ENCODE measurements at places on chromosomes 16 and 17.

- DNase-seq, result no peak
Observed at GRCh38 chr16:28309811-28310311, 17.5 kb downstream of the SBK1 start.

GRCh38 chr17:82304826-82305726 is 12.3 kb downstream of the CD7 start:
- DNase-seq, result no peak

DNA sequence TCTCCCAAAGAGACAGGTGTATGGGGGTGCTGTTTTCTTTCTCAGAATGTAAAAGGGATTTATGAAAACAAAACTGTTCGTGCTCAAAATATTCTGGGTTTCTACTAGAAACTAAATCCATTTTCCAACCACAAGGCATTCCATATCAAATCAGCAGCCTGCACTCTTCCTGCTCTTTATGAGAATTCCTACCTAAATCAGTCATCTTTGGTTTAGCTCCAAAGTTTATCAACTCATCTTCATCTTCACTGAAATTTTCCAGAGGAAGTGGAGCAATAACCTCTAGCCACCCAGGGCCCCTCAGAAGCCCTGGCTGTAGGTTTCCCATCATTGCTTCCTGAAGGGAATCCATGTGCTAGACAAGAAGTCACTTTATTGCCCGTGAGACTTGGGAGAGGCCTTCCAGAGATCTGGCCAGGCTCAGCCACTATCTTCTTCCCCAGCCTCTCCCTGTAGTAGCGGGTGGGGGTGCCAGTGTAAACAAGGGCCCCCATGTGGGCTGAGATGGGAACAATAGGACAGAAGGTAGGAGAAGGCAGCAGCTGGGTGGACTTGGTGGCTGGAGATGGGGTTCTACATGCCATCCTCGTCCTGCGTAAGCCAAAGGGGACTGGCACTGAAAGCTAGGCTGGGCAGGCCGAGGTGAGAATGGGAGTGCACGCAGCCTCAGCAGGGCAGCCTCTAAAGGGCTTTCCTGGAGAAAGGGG is 22.0 kb upstream of the ALDH3A1 start:
- no peak for DNase-seq

DNA sequence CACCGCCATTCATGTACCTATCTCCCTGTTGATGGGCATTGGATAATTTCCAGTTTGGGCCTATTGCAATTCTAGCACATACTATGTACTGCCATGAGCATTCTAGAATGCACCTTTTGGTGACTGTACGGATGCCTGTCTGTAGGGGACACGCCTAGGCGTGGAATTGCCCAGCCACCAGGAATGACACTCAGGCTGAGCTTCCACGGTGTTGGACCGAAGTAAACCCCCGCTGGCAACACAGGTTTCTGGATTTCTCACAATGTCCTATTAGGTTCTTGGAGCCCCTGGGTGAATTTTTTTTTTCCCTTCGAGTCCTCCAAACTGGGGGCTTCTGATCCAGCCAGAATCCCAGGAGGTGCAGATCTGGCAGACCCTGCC is 146.6 kb downstream of the IRF8 start:
- DNase-seq, result no peak

- DNase-seq, result no peak
Observed at GRCh38 chr17:78179372-78179771, 7.5 kb downstream of the TK1 start.

GRCh38 chr17:681738-682529 is 32.7 kb downstream of the VPS53 start:
- DNase-seq, result no peak

DNA sequence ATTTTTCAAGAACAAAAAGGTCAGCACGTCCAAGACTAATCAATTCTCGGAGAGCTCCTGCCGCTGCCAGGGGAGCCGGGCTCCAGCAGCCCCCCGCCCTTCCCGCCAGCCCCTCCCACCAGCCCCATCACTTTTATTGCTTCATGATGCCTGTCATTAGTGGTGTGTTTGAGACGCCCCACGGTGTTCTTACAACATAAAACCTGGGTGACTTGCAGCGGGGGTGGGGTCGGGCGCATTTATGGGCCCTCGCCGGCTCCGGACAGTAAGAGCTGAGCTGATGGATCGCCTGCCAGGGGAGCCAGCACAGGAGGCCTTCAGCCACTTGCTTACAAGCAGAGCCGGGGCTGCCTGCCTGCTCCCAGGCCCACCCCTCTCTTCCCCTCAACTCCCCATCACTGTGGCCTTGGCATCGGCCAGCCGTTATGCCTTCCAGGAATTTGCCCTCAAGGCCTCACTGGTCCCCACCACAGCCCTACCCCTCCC is 82.9 kb upstream of the CBX4 start:
- DNase-seq, result no peak

Data from AML-193 (cell line).